CD4-positive, alpha-beta memory T cell (primary cell): ENCODE measurements at places on chromosomes 13 and 19.

DNA sequence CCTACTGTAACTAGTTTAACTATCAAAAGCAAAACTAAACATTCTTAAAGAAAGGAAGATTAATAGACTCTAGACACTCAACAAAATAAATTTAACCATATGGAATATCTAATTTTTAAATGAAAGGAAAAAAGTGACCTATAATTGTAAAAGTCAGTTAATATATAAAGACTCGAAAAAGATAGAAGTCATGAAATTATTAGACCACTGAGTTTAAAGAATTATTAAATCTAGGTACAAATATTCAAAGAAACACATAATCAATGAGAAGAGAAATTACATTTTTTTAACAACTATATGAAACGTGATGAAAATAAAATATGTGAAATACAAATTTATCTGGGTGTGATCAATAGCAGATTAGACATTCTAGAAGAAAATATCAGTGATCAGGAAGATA lies 706.8 kb upstream of the PCDH20 start:
- no peak for DNase-seq

DNA sequence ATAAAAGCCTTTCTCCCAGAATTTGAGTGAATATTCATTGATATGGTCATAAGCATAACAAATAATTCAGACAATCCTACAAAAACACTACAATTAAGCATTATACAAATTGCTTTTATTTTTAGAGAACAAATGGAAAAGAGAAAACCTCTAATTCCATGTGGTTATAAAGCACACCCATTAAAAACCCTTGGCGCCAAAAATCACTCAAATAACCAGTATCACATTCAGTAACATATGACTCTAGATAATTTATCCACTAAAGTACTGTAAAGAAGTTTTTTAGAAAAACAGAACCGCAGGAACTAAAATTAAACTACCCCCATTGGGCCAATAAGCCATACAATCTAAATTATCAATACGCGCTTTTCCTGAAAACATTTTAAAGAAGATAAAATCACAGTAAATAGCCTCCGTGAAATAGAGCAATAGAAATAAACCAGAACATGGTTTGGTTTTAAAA lies 569 bp downstream of the LCP1 start:
- no peak for DNase-seq

GRCh38 chr19:5789886-5790558 lies 941 bp downstream of the DUS3L start:
- no peak for DNase-seq

DNA sequence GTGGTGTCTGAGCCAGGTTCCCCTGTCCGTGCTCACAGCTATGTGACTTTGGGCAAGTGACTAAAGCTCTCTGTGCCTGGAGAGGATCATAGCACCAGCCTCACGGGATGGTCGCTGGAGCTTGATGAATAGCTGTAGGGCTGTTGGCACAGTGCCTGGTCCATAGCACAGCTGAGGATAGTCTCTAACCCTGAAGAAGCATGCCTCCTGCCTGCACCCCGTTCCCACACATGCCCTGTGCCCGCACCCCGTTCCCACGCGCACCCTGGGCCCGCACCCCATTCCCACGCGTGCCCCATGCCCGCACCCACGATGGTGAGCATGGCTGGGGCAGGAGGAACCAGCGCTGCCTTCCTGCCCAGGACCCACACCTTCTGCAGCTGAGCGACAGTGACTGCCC lies 63.7 kb upstream of the F7 start:
- DNase-seq: no peak

- no peak for DNase-seq
Observed at GRCh38 chr13:42076309-42076713, 27.9 kb downstream of the DGKH start.

DNA sequence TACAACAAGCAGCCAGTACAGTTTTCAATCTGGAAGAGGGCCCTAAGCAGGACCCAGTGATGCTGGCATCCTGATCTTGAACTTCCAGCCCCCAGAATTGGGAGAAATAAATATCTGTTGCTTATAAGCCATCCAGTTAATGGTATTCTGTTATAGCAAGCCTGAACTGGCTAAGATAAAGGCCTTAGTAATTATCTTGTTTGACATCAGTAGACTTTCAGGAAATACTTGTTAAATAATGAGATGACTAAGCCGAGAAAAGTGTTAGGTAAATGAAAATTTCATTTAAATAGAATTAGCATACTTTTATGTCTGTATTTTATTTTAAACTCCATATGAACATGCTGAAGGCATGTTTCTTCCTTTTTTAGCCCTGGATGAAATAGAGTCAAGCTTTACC lies 188.2 kb downstream of the OLFM4 start:
- no peak for DNase-seq

GRCh38 chr19:9000933-9001332 lies 9.3 kb downstream of the MUC16 start:
- no peak for DNase-seq

- no peak for DNase-seq
Observed at GRCh38 chr13:60959427-60959826, 456.2 kb downstream of the PCDH20 start.

DNA sequence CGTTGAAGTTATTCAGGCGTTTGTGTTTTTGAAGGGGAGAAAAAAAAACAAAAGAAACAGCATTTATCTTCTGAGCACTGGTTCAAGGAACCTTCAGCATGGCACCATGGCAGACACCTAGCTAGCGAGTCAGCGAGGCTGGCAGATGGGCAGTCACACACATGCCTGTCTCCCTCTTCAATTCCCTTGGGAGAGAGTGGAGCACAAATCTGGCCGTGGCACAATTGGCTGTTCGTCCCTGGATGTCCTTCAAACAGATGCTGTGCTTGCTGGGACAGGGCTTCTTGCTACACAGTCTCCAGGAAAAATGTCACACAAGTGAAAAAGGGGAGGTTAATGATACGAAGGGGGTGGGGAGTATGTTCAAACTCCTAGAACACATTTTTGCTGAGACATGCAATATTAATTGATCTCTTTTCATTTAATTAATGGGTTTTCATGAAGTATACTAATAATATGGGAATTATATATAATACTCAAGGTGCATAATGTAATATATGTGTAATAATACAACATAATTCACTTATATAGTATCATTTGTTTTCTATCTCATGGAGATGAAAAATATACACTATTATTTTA lies 1674.5 kb upstream of the SLC10A2 start:
- DNase-seq: no peak
